Erythroblast (primary cell): ENCODE measurements at places on chromosomes 5 and 9.
A peak's percentile ranks its signal among the peaks of the same experiment; 100 is the strongest.

DNA sequence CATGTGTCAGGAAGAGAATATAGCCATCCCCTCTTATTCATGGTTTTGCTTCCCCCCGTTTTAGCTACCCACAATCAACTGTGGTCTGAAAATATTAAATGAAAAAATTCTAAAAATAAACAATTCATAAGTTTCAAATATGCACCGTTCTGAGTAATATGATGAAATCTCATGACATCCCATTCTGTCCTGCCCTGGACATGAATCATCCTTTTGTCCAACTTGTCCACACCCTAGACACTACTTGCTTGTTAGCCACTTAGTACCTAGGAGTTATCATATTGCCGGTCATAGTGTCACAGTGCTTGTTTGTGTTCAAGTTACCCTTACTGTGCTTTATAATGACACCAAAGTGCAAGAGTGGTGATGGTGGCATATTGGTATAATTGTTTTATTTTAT lies 113.5 kb downstream of the CAAP1 start:
- DNase-seq, result peak; percentile 2

DNA sequence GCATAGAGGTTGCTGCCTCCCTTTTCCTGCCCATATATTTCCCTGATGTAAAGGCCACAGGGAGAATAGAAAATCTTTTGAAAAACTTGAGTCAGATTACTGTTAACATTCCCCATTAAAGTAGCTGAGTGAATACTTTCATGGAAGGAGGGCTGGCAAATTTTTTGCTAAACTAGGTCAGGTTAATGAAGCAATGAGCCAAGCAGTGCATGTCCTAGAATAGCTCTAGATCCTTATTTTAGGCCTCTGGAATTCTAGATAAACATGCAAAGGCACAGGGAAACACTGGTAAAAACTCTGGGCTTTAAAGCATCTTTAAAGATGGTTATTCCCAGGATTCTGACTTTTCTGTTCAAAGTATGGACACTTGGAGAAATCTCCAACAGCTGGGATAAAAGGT lies 27.9 kb downstream of the TTC1 start:
- DNase-seq, result no peak

- DNase-seq, result no peak
Observed at GRCh38 chr5:93302711-93303110, 278.3 kb downstream of the NR2F1-AS1 start.

- no peak for DNase-seq
Observed at GRCh38 chr9:73264631-73265030, 113.0 kb downstream of the ANXA1 start.

DNA sequence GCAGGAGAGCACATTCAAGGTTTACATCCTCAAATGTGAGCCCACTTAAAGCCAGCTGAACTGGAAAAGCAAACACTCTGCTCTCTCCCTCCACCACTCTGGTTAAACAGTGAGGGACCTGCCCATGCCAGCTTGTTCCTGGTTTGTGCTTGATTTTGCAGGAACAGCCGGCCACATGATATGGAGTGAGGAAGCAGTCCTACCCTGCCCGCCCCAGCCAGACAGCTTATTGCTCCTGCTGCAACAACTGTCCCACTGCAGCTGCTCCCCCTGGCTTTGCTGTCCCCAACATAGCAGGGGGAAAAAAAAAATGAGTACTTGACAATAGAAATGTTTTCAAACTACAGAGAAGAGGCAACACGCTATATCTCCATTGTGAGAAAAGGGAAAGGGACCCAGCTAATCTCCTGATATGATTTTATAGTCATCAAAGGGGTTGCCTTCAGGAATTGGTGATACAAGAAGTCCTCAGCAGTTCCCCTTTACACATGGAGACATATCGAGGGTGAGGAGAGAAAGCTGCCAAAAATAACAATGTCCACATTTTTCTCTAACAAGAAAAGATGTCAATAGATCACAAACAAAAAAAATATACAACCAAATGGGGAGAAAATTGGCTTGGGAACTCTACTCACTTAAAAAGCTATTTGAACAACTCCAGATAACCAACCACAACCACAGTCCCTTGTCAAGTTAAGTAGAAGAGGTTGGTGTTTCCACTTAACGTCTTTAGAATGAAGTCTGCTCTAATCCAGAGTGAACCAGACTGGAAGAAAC lies 4.6 kb downstream of the MYO10 start:
- no peak for DNase-seq

- peak; percentile 79 for DNase-seq
Observed at GRCh38 chr5:121691478-121691877, 160.2 kb upstream of the FTMT start.

GRCh38 chr5:89595056-89595455 lies 712.1 kb upstream of the MEF2C start:
- no peak for DNase-seq

DNA sequence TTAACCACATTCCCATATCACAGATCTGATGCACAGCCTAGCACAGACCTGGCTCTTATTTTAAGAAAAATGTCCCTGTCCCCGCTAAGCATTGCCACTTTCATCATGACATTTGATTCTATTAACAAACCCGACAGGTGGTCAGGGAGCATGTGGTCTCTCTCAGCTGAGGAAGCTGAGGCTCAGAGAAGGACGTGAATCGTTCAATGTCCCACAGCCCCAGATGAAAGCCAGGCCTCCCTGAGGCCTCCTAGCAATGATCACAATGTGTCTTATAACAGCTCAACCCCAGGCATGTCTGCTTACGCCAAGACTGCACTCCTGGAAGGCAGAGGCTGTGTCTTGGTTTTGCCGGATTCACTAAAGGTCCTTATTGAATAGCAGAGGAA lies 10.4 kb upstream of the CRB2 start:
- no peak for DNase-seq

DNA sequence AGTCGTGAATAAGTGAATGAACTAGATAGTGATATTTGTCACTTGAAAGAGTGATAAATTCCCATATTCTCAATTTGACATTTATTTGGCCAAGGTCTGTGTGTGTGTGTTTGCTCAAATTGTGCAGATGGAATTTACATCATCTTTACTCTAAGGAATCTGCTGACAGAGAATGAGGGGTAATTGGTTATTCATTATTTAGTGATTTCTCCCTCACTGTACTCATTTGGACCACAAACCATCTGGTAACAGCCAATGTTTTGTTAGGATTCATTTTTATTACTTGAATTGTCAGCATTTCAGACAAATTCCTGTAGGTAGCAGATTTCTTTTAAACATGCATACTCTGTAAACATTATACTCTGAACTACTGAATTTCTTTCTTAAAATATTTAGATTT lies 15.6 kb downstream of the VCAN start:
- no peak for DNase-seq
